ENCODE measurements at places on chromosomes 11 and 22. TPM values are rescaled to one million over a fixed set of nuclear protein-coding genes. Genes with fewer than 3 reads are reported as not detected.

GRCh38 chr11:45665206-45665932 lies at the start of gene CHST1:
Gene CHST1, minus strand, starts transcription at chr11:45665622. Its CDS starts 14,699 bp downstream, at chr11:45650923.
- no peak for DNase-seq

Gene RNF215
- total RNA-seq: 4.4 TPM

DNA sequence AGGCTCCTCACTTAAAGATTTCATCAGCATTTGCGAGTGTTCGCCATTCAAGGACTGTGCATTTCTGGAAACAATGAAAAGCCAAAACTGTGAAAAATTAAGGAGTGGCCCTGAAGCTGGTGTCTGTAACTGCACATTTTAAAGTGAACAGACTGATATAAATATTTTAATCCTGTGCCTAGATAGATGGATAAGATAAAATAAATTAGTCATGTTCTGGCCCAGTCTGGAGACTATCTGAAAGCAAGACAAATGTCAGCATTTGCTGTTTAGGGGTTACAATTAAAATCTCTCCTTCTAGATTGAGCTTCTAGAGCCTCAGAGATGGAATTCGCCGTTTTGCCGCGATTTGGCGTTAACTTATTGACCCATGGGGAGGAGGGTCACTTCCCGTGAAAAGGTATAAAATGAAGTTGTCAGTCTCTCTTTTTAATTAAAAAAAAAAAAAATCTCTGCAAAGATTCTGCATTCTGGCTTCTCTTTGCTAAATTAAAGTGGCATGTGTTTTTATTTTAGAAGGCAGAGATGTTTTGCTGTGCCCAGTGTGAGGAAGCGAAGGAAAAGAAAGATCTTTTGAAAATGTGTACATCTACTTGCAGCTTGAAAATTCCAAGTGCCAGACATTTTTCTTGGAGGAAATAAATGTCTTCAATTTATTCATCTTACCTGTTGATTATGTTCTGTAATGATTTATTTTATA lies 79.7 kb upstream of the WNT7B start:
- DNase-seq: no peak

GRCh38 chr11:43116071-43116470 lies 195.7 kb upstream of the API5 start:
- no peak for DNase-seq
